ENCODE measurements at places on chromosomes 6 and 20.
A peak's percentile ranks its signal among the peaks of the same experiment; 100 is the strongest.

DNA sequence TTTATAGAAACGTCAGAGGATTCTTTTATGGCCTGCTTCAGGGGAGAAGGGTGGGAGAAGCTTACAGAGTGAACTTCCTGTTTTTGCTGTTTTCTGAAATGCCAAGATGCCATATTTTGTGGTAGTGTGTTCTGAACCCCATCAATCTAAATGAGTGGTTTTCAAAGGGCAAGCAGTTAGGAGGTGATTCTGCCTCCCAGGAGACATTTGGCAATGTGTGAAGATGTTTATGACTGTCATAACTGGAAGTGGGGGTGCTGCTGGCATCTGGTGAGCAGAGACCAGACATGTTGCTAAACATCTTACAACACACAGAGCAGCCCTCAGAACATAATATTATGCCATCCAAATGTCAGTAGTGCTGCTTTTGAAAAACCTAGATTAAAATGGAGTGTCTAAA lies 6.0 kb upstream of the PRL start:
- peak; percentile 20 for DNase-seq

GRCh38 chr6:16103722-16104121 lies 25.2 kb upstream of the MYLIP start:
- no peak for DNase-seq

- no peak for DNase-seq
These were observed 106.0 kb upstream of the CDH4 start for GRCh38 chr20:61146023-61146422.

DNA sequence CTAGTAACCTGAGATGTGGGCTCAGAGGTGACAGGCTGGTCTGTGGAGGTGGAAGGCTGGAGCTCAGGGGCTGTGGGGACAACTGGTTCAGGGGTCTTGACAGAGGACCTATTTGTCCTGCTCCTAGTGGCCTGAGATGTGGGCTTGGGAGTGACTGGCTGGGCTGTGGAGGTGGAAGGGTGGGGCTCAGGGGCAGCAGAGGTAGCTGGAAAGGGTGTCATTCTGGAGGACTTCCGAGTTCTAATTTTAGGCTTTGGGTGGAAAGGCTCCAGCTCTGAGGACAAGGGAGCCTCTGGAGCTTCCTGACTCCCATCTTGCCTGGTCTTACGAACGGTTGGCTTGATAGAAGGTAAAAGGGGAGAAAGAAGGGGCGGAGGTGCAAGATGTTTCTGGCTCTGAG lies 11.5 kb downstream of the MDC1 start:
- no peak for DNase-seq

DNA sequence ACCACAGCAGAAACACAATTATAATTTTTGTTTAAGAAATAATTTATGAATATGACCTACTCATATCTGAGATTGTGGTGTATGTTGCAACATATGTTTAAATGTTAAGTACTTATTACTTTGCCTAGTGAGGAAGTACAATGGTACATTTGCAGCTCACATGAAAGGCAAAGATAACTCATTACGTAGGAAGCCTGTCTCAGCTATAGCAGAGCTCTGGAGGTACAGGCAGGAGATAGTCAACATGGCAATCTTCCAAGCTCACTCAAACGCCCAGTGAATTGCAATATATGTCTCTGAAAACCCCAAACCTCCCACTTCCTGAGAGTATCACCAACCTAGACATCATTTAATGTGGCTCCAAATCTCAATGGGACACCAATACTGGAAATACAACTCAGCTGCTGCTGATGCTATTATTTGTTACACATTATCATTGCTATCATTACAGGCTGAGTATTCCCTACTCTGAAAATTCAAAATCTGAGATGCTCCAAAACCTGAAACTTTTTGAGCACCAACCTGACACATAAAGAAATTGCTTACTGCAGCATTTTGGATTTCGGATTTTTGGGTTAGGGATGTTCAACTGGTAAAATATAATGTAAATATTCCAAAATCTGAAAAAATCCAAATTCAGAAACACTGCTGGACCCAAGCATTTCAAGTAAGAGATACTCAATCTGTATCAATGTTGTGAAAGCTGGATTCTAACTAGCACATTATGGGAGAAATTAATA lies 25.1 kb upstream of the GSTA4 start:
- DNase-seq = peak; percentile 92

GRCh38 chr6:26031151-26031594 lies 56.1 kb upstream of the HFE start:
- no peak for DNase-seq

DNA sequence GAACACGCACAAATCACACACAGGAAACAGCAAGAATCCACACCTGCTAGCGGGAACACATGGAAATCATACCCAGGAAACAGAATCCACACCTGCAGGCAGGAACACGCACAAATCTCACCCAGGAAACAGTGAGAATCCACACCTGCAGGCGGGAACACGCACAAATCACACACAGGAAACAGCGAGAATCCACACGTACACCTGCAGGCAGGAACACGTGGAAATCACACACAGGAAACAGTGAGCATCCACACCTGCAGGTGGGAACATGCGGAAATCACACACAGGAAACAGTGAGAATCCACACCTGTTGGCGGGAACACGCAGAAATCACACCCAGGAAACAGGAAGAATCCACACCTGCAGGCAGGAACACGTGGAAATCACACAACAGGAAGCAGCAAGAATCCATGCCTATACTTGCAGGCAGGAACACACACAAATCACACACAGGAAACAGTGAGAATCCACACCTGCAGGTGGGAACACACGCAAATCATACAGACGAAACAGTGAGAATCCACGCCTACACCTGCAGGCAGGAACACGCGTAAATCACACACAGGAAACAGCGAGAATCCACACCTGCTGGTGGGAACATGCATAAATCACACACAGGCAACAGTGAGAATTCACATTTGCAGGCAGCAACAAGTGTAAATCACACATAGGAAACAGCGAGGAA lies 108.6 kb downstream of the DLL1 start:
- no peak for DNase-seq

GRCh38 chr6:4820704-4821276 lies 44.6 kb downstream of the CDYL start:
- DNase-seq = peak; percentile 28

- DNase-seq = no peak
These were observed 398.4 kb upstream of the ID4 start for GRCh38 chr6:19438566-19439353.

GRCh38 chr6:148557796-148558321 lies 189.0 kb upstream of the UST start:
- peak; percentile 59 for DNase-seq

- DNase-seq = peak; percentile 49
These were observed 83.8 kb downstream of the GJA10 start for GRCh38 chr6:89977808-89978748.

DNA sequence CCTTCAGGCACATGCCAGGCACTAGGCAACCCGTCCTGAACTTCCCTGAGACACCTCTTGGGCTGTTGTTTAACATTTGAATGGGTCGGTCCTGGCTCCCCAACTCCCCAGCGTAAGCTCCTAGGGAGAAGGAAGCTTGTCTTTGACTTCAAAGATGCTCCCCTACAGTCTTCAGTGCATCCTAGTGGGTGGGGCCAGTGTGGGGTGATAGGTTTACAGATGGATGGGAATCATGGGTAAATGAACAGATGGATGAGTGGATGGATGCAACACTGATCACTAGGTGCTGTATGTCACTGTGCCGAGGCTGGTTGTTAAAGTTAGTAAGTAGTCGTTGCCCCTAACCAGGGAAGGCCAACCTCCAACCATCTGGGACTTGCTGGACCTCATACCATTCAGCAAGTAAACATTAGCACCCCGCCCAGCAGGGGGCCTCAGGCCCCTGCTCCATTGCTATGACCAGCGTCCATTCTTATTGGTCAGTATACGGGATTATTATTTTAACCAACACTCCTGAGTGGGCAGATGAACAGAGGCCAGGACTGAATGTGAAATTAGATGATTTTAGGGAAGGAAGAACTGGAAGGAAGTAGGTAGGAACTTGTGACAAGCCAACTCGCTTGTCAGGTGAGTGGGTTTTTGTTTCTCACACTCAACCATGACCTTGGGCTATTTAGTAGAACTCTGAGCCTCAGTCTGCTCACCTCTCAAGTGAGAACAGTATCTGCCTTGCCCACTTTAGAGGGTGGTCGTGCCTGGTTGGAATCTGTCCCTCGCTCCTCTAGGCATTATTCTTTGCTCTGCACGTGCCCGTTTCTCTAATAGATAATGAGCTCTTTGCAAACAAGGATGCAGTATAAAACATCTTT lies 82.9 kb upstream of the FOXP4 start:
- DNase-seq = peak; percentile 78

- DNase-seq = no peak
These were observed 50.0 kb downstream of the SOBP start for GRCh38 chr6:107539849-107540464.

DNA sequence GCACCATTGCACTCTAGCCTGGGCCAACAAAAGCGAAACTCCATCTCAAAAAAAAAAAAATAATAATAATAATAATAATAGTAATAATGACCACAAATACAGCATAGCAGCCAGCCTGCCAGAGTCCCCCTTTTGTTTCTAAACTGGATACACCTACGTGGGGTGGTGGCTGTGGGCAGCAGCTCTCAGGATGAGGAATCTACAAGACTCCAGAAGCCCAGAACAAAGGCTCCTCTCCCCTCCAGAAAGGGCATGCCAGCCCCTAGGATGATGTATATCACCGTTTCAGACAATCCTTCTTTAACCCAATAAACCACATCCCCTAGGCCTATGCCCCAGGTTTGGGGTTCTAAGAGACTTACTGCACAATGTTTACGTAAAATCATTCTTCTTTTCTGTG lies 155.9 kb downstream of the QRSL1 start:
- no peak for DNase-seq

DNA sequence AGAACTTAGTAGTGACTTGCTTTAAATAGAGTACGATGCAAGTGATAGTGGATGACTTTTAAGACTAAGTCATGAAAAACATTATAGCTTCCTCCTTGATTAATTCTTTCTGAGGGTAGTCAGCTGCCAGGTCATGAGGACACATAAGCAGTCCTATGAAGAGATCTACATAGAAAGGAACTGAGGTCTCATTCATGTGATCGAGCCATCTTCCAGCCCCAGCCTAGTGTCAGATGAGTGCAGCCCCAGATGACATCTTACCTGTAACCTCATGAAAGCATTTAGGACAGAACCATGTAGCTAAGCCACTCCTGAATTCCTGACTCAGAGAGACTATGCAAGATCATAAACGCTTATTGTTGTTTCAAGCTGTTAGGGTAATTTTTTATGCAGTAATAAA lies 67.7 kb downstream of the AK9 start:
- peak; percentile 1 for DNase-seq

GRCh38 chr6:97591955-97592354 lies 308.9 kb upstream of the MMS22L start:
- DNase-seq = no peak
